ENCODE measurements at places on chromosomes 11 and 22.

DNA sequence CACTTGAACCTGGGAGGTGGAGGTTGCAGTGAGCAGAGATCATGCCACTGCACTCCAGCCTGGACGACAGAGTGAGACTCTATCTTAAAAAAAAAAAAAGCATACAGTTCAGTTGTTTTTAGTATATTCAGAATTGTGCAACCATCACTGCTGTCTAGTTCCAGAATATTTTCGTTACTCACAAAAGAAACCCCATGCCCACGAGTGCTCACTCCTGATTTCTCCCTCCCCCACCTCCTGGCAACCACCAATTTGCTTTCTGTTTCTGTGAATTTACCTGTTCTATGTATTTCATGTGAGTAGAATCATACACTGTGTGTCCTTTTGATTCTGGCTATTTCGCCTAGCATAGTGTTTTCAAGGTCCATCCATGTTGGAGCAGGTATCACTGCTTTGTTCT is 24.8 kb downstream of the PTPRJ start:
- no peak for DNase-seq

- no peak for DNase-seq
Measured at GRCh38 chr11:98842187-98842586, 178.6 kb upstream of the CNTN5 start.

DNA sequence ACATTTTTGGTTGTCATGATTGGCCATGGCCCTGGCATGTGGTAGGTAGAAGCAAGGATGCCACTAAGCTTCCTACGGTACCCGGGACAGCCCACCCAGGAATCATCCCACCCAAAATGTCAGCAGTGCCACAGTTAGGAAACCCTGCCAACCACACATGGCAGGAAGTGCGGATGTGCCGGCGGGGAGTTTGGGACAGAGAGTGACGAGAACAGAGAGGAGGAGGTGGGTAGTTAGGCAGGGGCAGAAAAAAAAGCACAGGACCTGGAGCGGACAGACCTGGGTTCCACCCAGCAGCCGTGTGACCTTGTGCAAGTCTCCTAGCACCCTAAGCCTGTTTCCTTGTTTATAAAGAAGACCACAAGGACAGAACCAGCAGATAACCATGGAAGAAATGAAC is 3.3 kb downstream of the SPI1 start:
- no peak for DNase-seq

- no peak for DNase-seq
Measured at GRCh38 chr11:121110871-121111724, 10.1 kb downstream of the TECTA start.

- DNase-seq, result no peak
Measured at GRCh38 chr22:40535189-40535512, 101.4 kb downstream of the MRTFA start.

- DNase-seq, result no peak
Measured at GRCh38 chr11:85947431-85948272, 92.5 kb downstream of the CCDC83 start.

DNA sequence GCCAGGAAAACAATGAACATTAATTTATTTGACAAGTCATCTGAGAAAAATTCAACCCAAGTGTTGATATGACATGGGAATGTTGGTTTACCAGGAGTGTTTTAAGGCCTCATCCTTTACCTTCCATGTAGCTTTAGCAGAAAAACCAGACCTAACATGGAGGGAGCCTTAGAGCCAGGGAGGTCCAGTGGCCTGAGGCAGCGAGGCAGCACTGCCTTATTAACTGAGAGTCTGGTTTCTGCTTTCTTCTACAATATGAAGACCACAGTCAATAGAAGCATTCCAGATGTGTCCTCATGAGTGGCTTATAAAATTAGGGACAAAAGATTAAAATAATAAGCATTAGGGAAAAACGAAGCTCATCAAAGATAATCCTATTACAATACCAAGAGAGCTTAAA is 61.5 kb downstream of the DKK3 start:
- DNase-seq, result no peak

GRCh38 chr22:46090631-46091201 is 59.6 kb upstream of the PPARA start:
- DNase-seq, result no peak

DNA sequence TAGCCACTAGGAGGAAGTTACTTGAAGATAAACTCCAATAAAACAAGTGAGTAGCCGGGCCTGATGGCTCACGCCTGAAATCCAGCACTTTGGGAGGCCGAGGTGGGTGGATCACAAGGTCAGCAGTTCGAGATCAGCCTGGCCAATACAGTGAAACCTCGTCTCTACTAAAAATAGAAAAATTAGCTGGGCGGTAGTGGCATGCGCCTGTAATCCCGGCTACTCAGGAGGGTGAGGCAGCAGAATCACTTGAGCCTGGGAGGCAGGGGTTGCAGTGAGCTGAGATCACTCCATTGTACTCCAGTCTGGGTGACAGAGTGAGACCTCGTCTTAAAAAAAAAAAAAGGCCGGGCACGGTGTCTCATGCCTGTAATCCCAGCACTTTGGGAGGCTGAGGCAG is 34.0 kb upstream of the CLPB start:
- no peak for DNase-seq

GRCh38 chr22:30205281-30206115 is 41.1 kb downstream of the LIF start:
- no peak for DNase-seq

DNA sequence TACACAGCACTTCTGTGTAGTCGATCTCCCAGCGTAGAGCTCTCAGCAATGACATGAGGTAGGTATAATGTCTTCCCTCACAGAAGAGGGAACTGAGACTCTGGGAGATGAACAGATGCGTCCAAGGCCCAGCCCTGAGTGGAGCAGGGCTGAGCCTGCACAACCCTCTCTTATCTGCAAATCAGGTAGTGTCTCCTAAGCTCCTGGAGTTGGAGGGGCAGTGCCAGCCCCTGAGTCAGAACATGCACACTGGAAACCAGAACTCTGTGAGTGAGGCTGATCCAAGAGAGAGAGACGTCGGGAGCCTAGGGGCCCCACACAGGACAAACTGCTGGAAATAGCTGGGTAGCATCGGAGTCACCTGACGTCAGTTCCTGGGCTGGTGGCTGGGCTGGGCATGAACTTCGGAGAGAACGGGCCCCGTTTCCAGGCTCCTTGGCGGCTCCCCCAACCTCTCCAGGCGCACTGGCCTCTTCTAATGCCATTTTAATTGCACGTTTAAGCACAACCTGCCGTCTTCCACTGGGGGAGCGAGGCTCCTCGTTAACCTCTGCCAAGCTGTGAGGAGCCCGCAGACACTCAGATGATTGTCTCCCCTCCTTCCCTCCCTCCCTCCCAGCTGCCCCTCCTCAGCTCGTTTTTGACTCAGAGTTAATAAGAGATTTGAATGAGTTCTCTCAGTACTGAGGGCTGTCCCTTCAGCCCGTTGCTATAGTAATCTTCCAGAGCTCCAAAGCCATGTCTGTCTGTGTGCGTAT is 191.2 kb upstream of the TBCEL start:
- no peak for DNase-seq

DNA sequence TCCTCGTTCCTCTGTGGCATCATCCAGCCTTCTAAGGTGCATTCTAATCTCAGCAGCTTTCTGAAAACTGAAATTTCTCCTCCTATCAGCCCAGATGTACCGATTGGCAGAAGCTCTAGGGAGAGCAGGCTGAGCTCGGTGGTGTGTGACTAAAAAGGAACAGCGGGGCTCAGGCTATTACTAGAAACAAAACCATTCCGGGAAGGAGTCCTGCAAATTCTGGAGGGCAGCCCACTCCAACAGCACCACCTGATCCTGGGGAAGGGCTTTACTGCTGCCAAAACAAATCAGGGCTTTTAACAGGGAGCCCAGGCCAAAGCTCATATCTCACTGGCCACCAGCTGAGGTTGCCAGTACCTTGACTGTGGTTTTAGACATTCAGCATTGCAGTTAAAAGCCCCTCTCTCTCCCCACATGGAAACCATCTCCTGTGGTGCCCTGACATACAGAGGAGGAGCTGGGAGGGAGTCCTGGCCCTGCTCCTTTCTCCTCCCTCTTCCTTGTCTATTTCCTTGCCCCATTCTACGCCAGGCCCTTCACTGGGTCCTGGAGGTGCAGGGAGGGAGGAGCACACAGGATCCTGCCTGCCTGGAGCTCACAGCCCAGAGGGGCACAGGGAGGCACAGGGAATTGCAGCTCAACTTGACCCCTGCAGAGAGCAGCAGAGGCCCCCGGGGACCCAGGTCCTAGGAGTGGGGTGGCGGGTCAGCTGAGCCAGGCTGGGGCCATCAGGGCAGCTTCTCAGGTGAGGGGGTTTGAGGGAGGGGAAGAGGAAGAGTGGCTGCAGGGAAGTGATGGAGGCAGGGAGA is 889 bp downstream of the PLAAT4 start:
- no peak for DNase-seq

DNA sequence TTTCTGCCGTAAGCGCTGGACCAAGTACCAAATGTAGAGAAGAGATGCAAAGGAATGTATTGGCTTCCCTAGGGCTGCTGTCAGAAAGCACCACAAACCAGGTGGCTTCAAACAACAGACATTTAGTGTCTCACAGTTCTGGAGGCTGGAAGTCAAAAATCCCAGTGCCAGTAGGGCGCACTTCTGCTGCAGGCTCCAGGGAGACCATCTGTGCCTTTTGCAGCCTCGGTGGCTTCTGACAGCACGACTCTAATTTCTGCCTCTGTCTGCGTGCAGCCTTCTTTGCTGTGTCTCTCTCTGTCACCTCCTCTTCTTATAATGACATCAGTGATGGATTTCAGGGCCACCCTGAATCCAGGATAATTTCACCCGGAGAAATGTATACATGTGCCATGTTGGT is 2.8 kb downstream of the APOL6 start:
- no peak for DNase-seq

GRCh38 chr11:9787981-9788521 is 124.2 kb downstream of the SWAP70 start:
- no peak for DNase-seq

GRCh38 chr11:64842366-64842759 is 2.1 kb downstream of the CDC42BPG start:
- DNase-seq, result no peak

DNA sequence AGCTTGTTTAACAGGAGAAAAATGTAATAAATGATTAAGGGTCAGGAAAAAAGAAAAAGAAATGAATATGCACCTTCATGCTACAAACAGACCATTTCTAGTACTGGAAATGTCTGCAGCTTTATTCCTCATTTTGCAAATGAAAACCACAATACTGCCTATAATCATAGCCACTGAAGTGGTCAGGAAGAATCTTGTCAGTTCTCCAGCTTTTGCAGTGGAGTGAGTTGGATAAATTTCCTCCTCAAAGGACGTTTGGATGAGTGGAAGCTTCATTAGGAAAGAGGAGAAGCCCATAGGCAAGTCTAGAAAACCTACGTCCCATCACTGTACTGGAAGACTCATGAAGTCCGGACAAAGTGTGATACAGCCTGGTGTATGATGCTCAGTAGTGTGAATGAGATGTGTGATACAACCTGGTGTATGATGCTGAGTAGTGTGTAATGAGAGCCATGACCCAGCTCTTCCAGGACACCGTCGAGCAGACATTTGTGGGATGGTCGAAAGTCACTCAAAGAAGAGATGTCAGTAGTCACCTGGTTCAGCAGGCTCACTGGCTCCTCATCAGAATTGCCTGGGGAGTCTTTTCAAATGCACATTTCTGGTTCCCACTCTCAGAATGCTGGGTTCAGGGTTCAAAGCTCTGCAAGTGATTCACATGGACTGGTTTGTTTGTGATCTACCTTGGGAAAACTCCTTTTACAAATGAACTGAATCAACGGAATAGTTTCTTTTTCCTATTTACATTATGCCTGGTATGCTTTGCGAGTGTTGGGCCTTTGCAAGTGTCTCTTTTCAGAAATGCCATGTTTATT is 101.3 kb downstream of the PDHX start:
- DNase-seq, result no peak

- no peak for DNase-seq
Measured at GRCh38 chr22:48959496-48959895, 868.2 kb downstream of the BRD1 start.

DNA sequence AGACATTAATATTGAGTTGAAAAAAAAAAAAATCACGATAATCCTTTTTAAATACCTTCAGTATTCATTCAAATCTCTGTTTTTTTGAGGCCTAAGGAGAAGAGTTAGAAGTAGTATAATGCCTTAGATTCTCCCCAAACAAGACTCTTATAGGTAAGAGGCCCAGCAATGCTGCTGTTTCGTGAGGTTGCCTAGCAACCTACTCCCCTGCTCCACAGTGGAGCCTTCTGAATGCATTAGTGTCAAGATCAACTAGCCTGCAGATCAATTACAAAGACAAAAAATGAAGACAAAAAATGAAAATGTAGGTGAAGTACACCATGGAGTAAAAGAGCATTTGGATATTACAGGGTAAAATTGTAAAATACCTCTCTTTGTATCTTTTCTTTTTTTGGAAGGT is 229.8 kb upstream of the LUZP2 start:
- DNase-seq, result no peak

GRCh38 chr22:50489363-50490243 is 2.9 kb downstream of the MIOX start:
- no peak for DNase-seq

DNA sequence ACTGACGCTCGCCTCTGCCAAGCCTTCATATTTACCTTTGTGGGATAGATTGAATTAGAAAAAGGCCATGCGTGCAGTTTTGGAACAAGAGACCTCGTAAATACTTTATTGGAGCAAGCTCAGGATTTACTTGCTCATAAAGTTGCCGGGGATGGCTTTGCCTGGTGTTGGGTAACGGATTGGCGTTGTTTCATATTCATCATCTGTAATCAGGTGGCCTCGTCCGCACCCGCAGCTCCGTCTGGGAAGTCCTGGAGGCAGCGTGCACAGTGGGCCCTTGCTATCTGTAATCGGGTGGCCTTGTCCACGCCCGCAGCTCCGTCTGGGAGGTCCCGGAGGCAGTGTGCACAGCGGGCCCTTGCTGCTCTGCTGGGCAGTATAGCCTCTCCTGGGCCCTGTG is 1209.3 kb downstream of the BRD1 start:
- no peak for DNase-seq

GRCh38 chr11:23957314-23957713 is 539.5 kb upstream of the LUZP2 start:
- no peak for DNase-seq

DNA sequence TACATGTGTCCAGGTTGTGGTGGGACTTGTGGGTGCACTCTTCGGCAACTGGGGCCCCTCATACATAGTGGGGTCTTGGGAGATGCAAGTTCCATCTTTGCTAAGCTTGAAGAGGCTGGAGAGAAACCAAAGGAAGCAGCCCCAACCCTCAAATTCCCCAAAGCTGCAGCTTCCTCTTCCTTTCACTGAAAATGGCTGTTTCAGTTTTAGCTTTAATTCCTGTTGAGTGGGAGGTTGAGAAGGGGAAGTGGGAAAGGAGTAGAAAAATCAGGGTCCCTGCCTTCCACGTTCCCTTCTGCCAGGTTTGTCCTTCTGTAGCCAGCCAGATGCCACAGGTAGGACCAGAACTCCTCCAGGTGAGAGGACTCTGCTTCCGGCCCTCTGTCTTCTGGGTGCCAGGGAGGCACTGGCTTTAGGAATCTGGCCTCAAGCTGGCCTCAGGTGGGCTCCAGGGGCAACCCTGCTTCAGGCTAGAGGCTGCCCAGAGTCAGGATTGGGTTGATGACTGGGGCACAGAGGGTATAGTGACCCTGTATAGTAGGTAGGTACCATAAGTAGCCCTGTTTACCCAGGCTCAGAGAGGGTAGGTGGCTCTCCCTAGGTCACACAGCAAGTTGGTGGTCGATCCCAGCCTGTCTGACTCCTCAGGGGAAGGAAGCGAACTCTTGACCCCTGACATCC is 16.2 kb downstream of the P2RY6 start:
- no peak for DNase-seq

GRCh38 chr11:65861165-65861505 is 902 bp downstream of the MUS81 start:
- DNase-seq, result no peak

GRCh38 chr11:104907521-104908185 is 9.4 kb upstream of the CASP12 start:
- no peak for DNase-seq

All from stimulated activated CD4-positive, alpha-beta T cell treated with anti-CD3 and anti-CD28 coated beads, TNF-alpha, amount 100 ng/mL, for 1 hour (primary cell).